ENCODE measurements at places on chromosomes 12 and 14. TPM values are rescaled to one million over a fixed set of nuclear protein-coding genes. Genes with fewer than 3 reads are reported as not detected.

ACSS3 gene
- not detected for total RNA-seq

GRCh38 chr12:100381379-100381778 is 24.5 kb downstream of the SLC17A8 start:
- no peak for DNase-seq

MORN3 gene
- total RNA-seq: 2.4 TPM

GRCh38 chr12:32659908-32660440 is 19.1 kb upstream of the DNM1L start:
- no peak for DNase-seq

SLC10A1 gene
- not detected for total RNA-seq

HELB gene
- 31.9 TPM for total RNA-seq

DNA sequence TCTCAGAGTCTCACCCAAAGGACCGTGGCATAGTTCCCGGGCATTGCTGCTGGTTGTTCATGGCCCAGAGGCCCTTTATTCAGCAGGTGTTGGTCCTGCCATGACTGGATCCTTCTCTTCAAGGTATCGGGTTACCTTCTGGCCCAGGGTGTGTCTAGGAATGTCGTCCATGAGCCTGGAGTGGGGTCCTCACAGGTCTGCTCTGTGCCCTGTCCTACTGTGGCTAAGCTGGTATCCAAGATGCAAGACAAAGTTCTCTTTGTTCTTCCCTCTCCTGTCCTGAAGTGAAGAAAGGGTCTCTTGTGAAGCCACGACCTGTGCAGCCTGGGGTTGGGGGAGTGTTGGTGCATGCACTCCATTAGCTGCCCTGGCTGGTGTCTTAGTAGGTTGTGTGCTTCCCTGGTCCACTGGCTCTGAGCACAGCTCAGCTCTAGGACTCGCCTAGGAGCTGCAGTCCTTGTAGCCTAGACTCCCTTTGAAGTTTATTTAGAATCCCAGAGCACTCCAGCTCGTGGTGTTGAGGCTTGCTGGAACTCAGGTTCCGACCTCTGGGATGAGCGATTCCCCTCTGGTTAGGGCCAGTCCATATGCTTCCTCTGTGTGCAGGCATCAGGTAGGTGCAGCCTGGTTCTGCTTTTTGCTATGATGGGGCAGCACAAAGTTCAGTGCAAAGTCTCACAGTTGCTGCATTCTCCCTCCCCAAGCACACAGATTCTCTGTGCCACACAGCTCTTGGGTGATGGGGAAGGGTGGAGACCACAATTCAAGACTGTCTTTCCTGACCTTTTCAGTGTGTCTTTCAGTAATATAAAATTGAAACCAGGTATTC is 117.4 kb downstream of the NUBPL start:
- no peak for DNase-seq

DNA sequence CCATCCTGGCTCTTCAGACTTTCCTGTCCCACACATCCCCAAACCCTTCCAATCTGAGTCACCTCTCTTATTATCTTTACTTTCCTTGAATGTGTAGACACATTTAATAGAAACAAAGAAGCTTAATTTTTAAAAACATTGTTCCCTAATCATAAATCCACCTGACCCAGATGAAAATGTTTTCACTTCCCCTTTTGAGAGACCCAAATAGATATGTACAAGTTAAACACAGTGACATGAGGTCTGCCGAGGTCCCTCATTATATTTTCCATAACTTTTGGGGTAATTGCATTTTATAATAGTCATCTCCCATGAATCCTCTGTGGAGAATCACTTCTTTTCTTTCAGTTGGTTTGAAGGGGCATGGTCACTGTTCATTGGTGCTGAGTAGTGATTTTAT is 191.1 kb downstream of the GRIN2B start:
- DNase-seq: no peak

DNA sequence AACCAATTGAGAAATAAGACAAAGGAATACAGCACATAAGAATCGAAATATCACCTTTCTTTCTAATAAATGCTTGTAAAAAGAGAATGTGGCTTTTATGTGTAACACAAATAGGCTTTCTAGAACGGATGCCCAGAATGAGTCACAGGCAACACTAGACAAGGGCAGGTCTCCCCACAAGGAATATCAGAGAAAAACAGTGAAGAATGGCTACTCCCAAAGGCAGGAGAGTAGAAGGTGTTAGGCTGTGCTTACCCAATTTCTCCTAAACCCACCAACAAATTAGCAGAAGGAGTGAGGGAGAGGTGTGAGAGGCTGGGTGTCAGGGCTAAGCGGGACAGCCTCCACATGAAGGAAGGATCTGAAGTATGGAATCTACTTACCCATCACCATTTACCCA is 55.2 kb downstream of the GALNT4 start:
- DNase-seq: peak; percentile 32

CISTR gene
- total RNA-seq: not detected

DNA sequence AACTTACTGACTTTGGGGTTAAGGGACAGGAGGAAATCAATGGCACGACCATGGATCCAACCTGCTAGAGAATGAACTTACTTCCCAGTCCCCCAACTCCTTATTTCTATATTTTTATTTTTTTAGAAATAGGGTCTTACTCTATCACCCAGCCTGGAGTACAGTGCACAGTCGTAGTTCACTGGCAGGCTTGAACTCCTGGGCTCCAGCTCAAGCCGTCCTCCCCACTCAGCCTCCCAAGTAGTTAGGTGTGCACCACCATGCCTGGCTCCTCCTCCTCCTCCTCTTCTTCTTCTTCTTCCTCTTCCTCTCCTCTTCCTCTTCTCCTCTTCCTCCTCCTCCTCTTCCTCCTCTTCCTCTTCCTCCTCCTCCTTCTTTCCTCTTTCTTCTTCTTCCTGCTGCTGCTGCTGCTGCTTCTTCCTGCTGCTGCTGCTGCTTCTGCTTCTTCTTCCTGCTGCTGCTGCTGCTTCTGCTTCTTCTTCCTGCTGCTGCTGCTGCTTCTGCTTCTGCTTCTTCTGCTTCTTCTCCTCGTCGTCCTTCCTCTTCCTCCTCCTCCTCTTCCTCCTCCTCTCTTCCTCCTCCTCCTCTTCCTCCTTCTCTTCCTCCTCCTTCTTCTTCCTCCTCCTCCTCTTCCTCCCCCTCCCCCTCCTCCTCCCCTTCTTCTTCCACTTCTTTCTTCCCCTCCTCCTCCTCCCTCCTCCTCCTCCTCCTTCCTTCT is 390.1 kb upstream of the RGS6 start:
- no peak for DNase-seq

- DNase-seq: no peak
Measured at GRCh38 chr14:25757364-25757763, 707.4 kb upstream of the STXBP6 start.

- DNase-seq: no peak
Measured at GRCh38 chr14:76582447-76582846, 178.8 kb upstream of the VASH1 start.

GRCh38 chr14:19947413-19948090 is 16.8 kb downstream of the OR4K1 start:
- no peak for DNase-seq

DNA sequence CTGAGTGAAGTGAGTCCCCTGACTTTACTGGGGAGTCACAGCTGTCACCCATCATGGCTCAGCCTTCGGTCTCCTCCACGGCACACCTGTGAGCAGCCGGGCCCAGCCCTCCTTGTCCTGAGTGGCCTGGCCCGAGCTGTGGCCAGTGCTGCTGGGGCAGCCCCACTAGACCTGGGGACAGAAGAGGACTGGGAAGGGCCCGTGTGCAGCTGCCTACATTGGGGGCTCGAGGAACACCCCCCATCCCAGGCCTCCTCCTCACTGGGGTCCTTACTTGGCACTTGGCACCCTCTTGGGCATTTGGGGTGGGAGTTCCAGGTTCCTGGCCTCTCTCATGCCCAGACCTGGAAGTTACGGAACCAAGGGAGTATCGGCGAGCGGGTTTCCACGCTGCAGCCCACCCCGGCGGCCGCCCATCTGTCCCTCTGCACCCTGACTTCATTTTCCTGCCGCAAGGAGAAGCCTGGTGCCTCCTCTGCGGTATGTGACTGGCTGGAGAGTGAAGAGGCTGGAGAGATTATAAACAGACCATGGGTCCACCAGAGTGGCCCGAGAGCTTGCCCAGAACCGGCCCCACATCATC is 179.7 kb downstream of the KIF26A start:
- no peak for DNase-seq

GRCh38 chr12:50784501-50784900 is 20.6 kb downstream of the ATF1 start:
- DNase-seq: no peak

GRCh38 chr14:91580876-91581577 is 70.9 kb upstream of the PPP4R3A start:
- DNase-seq: no peak

DNA sequence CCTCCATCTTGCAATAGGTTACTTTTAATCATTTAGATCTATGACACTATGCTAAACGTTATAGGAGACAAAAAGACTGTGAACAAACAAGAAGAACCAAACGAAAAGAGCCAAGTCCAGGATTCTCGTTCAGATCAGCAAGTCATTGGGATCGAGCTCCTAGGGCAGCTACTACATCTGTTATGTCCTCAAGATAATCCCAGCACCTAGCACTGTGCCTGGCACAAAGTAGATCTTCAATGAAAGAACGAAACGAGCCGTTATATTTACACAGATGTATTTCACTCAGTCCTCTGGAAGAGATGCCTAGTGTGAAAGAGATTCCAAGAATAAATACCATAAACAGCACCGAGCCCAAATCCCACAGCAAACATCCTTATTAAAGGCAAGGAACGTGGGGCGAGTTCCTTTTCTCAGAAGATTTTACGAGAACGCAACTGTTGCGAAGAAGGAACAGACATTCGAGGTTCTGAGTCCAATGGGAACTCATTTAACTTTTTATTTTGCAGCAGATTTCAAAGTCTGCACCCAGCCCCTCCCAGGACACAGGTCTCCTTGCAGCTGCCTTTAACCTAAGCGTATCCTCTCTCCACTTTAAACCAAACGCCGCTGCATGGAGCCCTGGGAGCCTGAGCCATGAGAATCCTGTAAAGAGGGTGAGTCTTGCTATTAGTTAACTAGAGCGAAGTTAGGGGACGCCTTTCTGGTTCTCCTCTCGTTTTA is 544 bp upstream of the TDP1 start:
- DNase-seq: no peak

DNA sequence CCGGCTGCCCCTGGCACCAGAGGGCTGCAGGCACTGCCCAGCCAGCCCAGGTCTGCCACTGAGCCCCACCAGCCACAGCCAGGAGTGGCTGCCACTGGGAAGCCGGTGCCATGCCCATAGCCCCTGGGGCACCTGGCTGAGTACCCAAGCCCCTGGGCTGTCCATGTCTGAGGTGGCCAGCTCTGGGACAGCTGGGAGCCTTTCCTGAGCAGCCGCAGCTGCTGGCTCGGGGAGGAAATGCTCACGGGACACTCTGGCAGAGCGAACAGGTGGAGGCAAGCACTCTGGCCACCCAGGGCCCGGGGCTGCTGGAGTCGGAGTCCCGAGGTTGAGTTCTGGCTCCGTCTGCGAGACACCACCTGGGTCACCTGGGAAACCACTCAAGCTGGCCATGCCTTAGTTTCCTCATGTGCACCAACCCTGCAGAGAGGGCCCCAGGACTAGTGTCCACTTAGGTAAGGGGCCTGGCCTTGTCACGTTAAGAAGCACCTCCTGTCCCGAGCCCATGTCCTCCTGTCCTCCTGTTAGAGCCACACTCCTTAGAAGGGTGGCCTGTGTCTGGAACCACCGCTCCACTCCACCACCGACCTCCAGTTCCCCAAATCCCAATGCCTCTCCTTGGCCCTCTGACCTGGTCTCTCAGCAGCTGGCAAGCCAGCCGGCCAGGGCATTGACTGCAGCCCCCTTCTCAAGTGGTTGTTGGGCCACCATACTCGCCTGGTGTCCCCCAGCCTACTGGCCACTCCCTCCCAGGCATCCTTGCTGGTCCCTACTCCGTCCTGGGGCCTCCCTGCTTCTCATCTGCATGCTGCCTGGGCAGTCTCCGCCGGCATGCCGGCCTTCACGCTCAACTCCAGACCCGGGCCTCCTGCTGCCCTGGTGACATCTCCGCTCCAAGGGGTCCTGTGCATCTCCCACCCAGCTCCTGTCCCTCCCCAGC is 45.3 kb downstream of the BEGAIN start:
- no peak for DNase-seq

SPX gene
- 1.6 TPM for total RNA-seq

GRCh38 chr12:25583545-25583944 is 30.5 kb upstream of the LMNTD1 start:
- no peak for DNase-seq

TAS2R20 gene
- 1.3 TPM for total RNA-seq

DNA sequence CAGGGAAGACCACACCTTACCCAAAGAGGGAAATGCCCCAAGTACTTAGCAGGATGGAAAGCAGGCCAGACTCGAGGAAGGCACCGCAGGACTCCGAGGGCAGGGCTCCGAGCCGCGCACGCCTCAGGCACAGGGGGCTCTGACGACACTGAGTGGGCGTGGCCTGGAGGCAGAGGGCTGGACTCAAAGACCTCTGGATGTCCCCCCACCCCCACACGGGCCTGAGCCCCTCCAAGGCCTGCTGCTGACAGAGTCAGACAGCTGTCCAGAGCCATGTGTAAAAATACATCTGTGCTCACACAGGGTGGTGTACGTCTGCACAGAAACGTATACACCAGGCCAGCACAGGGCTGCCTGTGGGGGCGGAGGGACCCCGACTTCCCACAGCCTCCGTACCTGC is 1.4 kb downstream of the AKT1 start:
- DNase-seq: peak; percentile 49

DNA sequence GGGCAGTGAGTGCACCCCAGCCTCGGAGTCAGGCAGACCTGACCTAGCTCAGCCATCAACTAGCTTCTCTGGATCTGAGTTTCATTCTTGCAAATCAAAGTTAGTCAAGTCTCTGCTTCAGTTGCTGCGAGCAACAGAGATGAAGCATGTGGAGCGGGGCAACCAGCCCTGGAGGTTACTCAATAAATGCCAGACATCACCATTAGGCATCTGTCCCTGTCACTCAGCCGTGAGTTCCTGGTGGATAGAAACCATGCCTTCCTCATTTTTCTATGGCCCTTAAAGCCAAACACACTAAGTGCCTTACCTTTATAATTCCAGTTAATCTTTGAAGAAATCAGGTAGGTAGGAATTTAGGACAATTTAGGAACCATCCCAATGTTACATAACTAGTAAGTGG is 19.3 kb downstream of the RFX4 start:
- no peak for DNase-seq

- no peak for DNase-seq
Measured at GRCh38 chr14:101858791-101859537, 97.5 kb downstream of the PPP2R5C start.

- no peak for DNase-seq
Measured at GRCh38 chr14:62824086-62824485, 221.2 kb downstream of the KCNH5 start.

DNA sequence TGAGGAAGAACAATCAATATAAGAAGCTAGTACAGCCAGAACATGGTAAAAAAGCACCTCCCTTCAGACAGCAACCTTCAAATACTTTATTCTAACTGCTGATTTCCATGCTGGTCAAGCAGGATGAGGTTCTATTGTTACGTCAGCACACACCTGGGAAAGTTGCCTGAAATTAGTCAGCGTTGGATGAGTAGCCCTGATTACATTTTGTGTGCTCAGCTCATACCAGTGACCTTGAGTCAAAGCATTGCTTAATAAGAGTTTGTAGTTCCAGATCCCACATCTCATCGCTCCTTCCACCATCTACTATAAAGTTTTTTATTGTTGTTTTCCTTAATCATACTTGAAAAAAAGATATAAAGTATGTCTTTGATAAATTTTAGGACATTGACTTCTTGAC is 361.5 kb downstream of the EGLN3 start:
- DNase-seq: no peak
